ENCODE measurements at places on chromosomes 5 and 9.

DNA sequence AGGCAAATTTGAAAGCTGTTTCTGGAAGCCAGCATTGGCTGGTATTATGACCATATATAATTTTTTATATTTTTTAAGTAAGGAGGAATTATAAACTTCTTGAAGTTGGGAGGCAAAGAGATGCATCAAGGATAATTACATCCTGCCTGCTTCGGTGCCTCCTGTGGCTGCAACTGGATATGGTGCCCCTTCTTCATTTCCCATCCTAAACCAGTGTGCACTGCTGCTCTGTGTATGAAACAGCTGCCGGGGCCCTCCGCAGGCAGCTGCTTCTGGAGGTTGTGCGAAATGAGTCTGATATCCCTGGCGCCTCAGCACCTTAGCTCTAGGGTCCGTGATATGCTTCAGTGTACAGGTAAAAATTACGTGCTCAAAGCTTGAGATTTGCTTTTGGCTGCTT is 304.2 kb downstream of the ENC1 start:
- no peak for DNase-seq

- no peak for DNase-seq
These were observed 891.3 kb downstream of the TLE1 start for GRCh38 chr9:80797831-80798688.

- no peak for DNase-seq
These were observed 219.7 kb upstream of the CD180 start for GRCh38 chr5:67416133-67416937.

- no peak for DNase-seq
These were observed 1.4 kb downstream of the PDE4D start for GRCh38 chr5:59891962-59892643.

- no peak for DNase-seq
These were observed 73.4 kb downstream of the ANGPTL2 start for GRCh38 chr9:127049044-127049443.

DNA sequence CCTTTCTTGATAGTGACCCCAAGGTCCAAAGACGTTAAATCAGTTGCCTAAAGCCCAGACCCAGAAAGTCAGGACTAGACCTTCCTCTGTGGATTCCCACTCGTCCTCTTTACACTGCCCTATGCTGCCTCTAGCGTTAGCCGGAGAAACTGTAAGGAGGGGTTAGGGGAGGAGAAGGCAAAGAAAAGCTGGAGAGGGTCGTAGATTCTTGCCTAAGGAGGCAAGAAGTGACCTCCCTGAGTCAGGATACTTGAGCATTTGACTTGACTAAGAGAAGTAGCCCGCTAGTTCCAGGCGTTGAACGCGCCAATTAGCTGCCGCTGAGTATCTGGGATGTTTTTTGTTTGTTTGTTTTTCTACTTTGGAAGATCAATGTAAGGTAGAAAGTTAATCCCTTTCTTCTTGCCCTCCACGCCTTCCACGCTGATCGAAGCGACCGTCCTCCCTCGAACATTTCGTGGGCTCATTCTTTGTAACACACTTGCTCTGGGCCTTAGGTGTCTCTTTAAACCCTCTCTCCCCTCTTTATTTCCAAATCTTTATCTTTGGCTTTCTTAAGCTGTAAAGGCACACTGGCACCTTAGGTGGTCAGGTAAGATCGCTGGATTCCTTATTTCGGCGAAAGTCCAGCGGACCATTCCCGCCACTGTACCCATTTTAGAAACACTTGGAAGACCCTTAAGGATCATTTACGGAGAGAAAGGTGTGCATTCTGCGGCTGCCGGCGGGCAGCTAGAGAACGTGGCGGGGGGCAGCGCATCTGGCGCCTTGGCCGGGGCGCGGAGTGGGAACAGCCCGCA is 5.1 kb upstream of the RGMB start:
- peak; percentile 56 for DNase-seq

DNA sequence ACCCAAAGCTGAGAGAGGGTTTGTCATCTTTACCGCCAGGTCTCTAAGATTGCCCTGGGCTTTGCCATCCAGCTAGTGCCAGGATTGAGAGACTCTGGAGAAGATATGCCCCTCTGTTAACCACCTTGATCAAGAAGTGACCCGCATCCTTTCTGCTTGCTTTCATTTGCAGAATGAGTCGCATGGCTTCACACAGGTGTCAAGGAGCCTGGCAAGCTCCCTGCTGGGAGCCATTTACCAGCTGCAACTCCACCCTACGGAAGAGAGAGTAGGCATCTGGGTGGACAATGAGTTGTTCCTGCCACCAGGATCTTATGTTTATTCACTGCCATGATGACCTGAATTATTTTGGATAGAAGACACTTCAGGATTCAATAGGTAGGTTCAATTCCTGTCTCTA is 43.0 kb downstream of the HSD17B3 start:
- no peak for DNase-seq

- no peak for DNase-seq
These were observed 14.2 kb upstream of the C5orf47 start for GRCh38 chr5:173974688-173975239.

DNA sequence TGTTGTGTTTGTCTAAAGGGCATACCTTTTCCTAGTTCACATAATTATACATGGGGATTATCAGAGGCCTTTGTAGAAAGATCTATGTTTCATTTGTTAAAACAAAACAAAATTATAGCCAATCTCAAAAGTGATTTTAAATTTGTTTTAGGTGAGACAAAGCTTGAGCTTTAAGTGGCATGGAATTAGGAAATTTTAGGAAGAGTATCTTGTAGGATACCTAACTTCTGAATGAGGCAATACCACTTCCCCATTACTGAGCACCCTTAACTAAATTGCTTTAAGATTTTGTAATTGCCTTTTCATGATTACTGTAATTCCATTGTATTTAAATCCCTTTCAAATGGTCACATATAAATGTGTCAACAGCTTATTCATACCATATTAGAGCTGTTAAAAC is 775.6 kb downstream of the NR2F1-AS1 start:
- DNase-seq: no peak

GRCh38 chr9:113293285-113293878 is 9.8 kb downstream of the RNF183 start:
- no peak for DNase-seq

GRCh38 chr5:168315416-168316138 is 24.1 kb downstream of the WWC1 start:
- DNase-seq: no peak

- DNase-seq: no peak
These were observed 64.0 kb upstream of the TUSC1 start for GRCh38 chr9:25742256-25742655.

DNA sequence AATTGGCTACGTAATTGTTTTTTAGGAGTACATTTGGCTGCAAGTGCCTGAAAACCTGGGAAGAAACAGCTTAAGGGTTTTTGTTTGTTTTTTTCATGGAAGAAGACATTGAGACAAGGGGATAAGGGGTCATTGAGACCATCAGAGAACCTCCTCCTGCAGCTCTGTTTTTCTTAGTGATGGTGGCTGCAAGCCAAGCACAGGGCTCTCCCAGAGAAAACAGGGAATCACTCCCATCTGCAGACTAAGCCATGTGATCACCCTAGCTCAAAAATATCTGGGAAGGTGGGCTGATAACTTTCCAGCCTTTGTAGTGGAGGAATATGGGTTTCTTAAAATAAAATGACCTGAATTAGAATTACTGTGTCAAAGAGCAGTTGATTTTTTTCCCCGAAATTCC is 25.1 kb downstream of the PALM2AKAP2 start:
- DNase-seq: no peak

Measured in Kasumi-1 (cell line).